GM20000 (cell line): ENCODE measurements at places on chromosomes 5 and 9.

DNA sequence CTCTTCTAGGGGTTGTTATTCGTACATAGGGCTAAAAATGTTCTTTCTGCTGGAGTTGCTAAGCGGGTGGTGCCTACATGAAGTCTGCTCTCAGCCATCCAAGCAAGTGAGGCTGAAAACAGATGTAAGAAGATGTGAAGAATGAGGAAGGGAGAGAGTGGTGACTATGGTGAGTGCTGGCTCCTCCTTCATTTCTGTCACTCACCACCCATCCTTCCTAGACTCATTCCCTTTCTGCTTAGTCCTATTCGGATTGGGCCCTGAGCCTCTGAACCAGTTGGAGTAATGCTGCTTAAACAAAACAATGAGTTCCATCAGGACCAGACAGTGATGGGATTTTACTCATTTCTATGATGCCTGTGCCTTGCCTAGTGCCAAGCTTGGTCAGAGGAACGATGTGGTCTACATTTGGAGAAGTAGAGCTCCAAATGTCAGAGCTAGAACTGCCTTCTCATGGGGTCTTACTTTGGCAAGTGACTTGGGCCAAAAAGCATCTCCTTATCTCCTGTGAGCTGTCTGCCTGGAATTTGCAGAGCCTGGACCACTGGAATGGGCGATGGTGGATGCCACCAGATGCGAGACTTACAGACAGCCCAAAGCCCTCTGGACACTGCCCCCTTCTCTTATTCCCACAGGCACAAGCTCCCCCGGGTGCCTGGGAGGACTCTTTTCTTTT lies 192.9 kb downstream of the FBXL7 start:
- no peak for DNase-seq

GRCh38 chr5:83099001-83099400 lies 21.7 kb downstream of the XRCC4 start:
- no peak for DNase-seq

DNA sequence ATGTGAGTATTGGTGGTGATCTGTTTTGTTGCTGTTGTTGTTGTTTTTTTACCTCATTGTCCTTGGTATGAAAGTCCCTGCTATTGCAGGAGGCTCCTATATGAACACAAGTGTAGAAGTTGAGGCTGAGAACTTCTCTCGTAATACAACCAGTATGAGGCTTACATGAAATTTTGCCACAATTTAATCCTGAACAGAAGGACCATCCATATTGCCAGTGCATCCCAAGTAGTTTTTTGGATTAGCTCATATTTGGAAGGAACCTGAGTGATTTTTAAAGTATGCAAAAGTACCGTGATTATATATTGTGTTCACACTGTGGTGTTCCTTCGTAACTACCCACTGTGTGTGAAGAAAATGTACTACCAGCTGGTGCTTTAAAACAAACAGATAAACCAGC lies 2095.5 kb upstream of the WWC1 start:
- DNase-seq = no peak

DNA sequence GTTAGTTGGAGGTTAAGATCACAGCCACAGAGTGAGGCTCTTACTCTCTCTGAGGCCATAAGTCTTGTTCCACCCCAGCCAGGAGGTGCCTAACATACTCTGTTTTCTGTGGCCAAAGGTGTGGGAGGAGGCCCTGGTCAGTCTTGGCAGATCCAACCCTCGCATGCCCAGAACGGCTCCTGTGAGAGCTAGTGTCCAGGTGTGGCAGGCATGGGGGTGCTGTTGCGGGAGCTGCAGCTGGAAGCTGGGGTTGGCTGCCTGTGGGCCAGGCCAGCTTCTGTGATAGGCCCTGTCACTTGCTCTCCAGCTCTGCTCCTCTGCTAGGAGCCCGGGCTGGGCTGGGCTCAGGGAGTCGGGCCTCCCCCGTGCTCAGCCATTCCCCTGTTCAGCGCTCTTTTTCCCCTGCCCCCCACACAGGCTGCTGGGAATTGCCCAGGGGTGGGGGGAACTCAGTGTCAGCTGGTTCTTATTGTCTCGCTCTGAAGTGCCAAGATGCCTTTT lies 31.6 kb downstream of the IER5L start:
- no peak for DNase-seq

GRCh38 chr5:123007182-123007581 lies 29.3 kb downstream of the PPIC start:
- no peak for DNase-seq

DNA sequence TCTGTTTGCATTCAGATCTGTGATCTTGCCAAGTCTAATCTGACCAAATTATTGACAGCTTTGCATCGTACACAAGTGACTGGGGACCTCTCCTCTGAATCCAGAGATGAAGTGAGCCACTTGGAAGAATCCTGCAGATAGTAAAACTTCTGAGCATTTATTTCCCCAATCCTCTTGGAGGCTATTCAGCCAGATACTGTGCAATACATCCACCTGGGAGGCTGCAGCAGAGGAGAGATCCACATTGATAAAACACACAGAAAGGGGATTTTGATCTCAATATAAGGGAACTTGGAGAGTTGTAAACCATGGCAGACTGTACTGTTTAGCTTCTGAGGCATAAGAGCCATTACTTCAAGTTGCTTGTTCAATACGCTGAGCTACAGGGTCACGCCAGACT lies 654.6 kb downstream of the MTRR start:
- DNase-seq = no peak
